Chondrocyte (in vitro differentiated cells): ENCODE measurements at places on chromosomes 5 and 9.

DNA sequence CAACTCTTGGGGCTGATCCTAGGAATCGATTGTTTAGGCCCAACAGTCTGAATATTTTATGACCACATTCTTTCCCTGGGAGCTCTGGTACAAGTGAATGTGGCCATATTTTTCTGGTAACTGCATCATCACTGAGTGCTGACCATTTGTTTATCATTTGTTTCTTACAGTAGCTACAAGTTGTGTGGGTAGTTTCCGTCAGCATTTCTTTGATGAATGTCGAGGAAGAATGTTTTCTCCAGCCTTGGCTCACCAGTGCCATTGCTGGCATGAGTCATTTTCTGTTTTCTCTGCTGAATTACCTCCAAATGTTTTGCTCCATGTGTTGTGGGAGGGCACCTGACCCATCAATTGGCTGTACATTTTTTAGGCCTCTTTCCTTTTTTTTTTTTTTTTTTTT, 14.1 kb upstream of the CARD19 start:
- DNase-seq = no peak

- DNase-seq = no peak
These were observed 8.9 kb downstream of the TSSK1B start for GRCh38 chr5:113425909-113426308.

GRCh38 chr5:121913418-121913817, 48.4 kb upstream of the SRFBP1 start:
- DNase-seq = no peak

GRCh38 chr5:80206282-80206681, 49.6 kb downstream of the SERINC5 start:
- DNase-seq = no peak

- DNase-seq = no peak
These were observed 136.3 kb downstream of the TMEM232 start for GRCh38 chr5:110590187-110590586.
